ENCODE measurements at places on chromosomes 1 and 21.

DNA sequence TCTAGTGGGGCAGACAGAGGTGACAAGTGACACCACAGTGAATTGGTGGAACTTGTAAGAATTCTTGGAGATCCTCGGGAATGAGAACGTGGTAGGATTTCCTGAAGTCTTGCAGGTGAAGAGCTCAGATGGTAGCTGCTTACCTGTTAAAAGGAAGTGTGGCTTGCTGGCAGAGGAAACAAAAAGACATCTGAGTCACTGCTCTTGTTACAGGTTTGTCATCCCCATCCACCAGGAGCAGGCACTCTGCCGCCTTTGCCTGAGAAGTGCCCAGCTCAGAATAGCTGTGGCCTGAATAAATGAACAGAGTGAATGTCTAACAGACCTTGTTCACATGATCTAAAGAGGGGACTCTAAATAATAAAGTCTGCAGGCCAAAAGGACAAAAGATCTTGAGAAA, 12.3 kb upstream of the ZSCAN20 start:
- H3K36me3 ChIP-seq, result no peaks in the 10 kb centered on the region
- no peak for DNase-seq
- H3K4me3 ChIP-seq, result no peak overlapping the region
- H3K4me1 ChIP-seq, result no peaks in the 10 kb centered on the region
- H3K27ac ChIP-seq, result no peak overlapping the region

- no peak overlapping the region for H3K27ac ChIP-seq
- H3K4me3 ChIP-seq, result no peak overlapping the region
- peaks cover 93% of the 10 kb centered on the region for H3K36me3 ChIP-seq
- no peaks in the 10 kb centered on the region for H3K4me1 ChIP-seq
- H3K27me3 ChIP-seq, result no peaks in the 10 kb centered on the region
Measured at GRCh38 chr1:28208818-28209441, 23.9 kb downstream of the DNAJC8 start.

GRCh38 chr1:3351449-3352298, 102.8 kb upstream of the ARHGEF16 start:
- H3K4me3 ChIP-seq, result no peak overlapping the region
- no peak for DNase-seq
- peak overlapping the region; percentile 30 for H3K27ac ChIP-seq
- H3K27me3 ChIP-seq, result no peaks in the 10 kb centered on the region

GRCh38 chr1:230120921-230121381, 53.9 kb downstream of the GALNT2 start:
- DNase-seq, result no peak
- no peaks in the 10 kb centered on the region for H3K36me3 ChIP-seq
- H3K4me1 ChIP-seq, result peaks cover 3% of the 10 kb centered on the region
- H3K27ac ChIP-seq, result no peak overlapping the region

DNA sequence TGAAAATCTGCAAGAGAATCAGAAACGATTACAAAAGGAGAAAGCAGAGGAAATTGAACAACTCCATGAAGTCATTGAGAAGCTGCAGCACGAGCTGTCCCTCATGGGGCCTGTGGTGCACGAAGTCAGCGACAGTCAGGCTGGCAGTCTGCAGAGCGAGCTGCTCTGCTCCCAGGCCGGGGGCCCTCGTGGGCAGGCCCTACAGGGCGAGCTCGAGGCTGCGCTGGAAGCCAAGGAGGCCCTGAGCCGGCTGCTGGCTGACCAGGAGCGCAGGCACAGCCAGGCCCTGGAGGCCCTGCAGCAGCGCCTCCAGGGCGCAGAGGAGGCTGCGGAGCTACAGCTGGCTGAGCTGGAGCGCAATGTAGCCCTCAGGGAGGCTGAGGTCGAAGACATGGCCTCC, 47.5 kb upstream of the DIP2A start:
- H3K27me3 ChIP-seq, result no peaks in the 10 kb centered on the region
- peaks cover 24% of the 10 kb centered on the region for H3K36me3 ChIP-seq
- no peaks in the 10 kb centered on the region for H3K4me1 ChIP-seq
- H3K27ac ChIP-seq, result no peak overlapping the region

- DNase-seq, result no peak
- H3K36me3 ChIP-seq, result no peaks in the 10 kb centered on the region
- no peaks in the 10 kb centered on the region for H3K4me1 ChIP-seq
- no peak overlapping the region for H3K4me3 ChIP-seq
Measured at GRCh38 chr21:18117176-18117575, 127.5 kb upstream of the CHODL start.

- no peaks in the 10 kb centered on the region for H3K36me3 ChIP-seq
- no peak for DNase-seq
- H3K4me3 ChIP-seq, result no peak overlapping the region
- H3K27me3 ChIP-seq, result no peaks in the 10 kb centered on the region
- peaks cover 7% of the 10 kb centered on the region for H3K4me1 ChIP-seq
Measured at GRCh38 chr1:192700834-192701271, 64.9 kb downstream of the RGS13 start.

- H3K4me3 ChIP-seq, result no peak overlapping the region
- no peaks in the 10 kb centered on the region for H3K27me3 ChIP-seq
- H3K4me1 ChIP-seq, result no peaks in the 10 kb centered on the region
Measured at GRCh38 chr1:152020849-152021248, 16.0 kb downstream of the S100A11 start.

- no peak for DNase-seq
- H3K4me3 ChIP-seq, result no peak overlapping the region
- H3K4me1 ChIP-seq, result no peaks in the 10 kb centered on the region
- no peaks in the 10 kb centered on the region for H3K27me3 ChIP-seq
- no peaks in the 10 kb centered on the region for H3K36me3 ChIP-seq
Measured at GRCh38 chr1:59453297-59453968, 156.5 kb downstream of the FGGY start.

GRCh38 chr21:17602874-17603273, 9.8 kb downstream of the BTG3 start:
- no peaks in the 10 kb centered on the region for H3K4me1 ChIP-seq
- no peak overlapping the region for H3K27ac ChIP-seq
- no peak overlapping the region for H3K4me3 ChIP-seq
- H3K36me3 ChIP-seq, result peaks cover 80% of the 10 kb centered on the region
- DNase-seq, result no peak
- no peaks in the 10 kb centered on the region for H3K27me3 ChIP-seq

- peaks cover 53% of the 10 kb centered on the region for H3K4me1 ChIP-seq
- H3K36me3 ChIP-seq, result peaks cover 13% of the 10 kb centered on the region
- no peak for DNase-seq
- H3K27me3 ChIP-seq, result no peaks in the 10 kb centered on the region
Measured at GRCh38 chr1:66352792-66353191, 181.2 kb upstream of the SGIP1 start.

DNA sequence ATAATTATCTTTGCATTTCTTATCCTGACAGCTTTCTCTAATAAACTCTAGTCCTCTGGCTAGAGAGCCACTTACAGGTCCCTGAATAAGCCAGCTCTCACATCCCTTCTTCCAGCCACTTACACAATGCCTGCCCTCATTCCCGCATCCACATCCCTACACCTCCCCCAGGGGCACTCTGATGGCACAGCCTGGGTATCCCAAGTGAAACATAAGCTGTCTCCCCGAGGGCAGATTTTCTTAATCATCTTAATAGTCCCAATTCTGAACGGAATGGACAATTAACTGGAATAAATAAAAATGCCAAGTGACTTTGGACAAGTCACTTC, 4.9 kb downstream of the RHOC start:
- no peak for DNase-seq
- H3K27me3 ChIP-seq, result no peaks in the 10 kb centered on the region
- H3K27ac ChIP-seq, result peak overlapping the region; percentile 76
- peaks cover 38% of the 10 kb centered on the region for H3K36me3 ChIP-seq

DNA sequence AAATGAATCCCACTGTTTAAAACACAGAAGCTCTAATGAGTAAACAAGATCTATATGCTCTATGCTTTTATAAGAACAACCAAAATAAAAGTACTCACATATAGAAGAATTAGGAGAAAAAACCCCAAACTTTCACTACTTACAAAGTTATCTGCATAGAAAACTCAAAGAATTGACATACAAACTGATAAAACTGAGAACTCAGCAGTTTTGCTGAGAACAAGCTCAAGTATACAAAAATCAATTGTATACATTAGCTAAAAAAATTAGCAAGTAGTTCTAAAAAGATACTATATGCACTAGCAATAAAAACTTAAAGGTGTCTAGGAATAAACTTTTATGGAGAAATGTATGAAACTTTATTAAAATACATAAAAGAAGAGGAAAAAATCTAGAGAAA, 186.2 kb upstream of the KAZN start:
- H3K27me3 ChIP-seq, result no peaks in the 10 kb centered on the region
- H3K4me3 ChIP-seq, result no peak overlapping the region
- H3K36me3 ChIP-seq, result no peaks in the 10 kb centered on the region
- no peak overlapping the region for H3K27ac ChIP-seq

GRCh38 chr1:201515895-201516294, 9.0 kb upstream of the CSRP1 start:
- no peaks in the 10 kb centered on the region for H3K36me3 ChIP-seq
- H3K4me3 ChIP-seq, result no peak overlapping the region
- H3K4me1 ChIP-seq, result peaks cover 22% of the 10 kb centered on the region
- no peak overlapping the region for H3K27ac ChIP-seq
- no peak for DNase-seq
- no peaks in the 10 kb centered on the region for H3K27me3 ChIP-seq

- peaks cover 11% of the 10 kb centered on the region for H3K36me3 ChIP-seq
- H3K27ac ChIP-seq, result no peak overlapping the region
- H3K4me1 ChIP-seq, result peaks cover 27% of the 10 kb centered on the region
- H3K4me3 ChIP-seq, result no peak overlapping the region
Measured at GRCh38 chr1:85587841-85588240, 7.3 kb downstream of the CCN1 start.

DNA sequence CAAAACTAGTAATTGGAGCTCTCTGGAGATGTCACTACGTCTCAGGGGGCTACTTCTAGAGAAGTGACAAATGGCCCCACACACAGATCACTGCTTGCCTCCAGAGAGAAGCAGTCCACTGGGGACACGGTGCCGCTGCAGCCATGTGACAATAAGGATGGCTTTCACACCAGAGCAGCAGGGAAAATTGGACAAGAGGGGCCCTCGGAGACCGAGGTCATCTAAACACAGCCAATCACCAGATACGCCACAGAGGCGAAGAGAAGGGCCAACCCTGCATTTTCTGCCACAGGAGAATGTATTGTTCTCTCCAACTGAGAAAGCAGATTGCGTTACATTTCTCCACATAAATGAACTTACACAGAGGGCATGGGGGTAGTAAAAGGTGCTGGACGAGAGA, 51.2 kb upstream of the TIAM1 start:
- no peak overlapping the region for H3K27ac ChIP-seq
- no peaks in the 10 kb centered on the region for H3K36me3 ChIP-seq
- H3K4me3 ChIP-seq, result no peak overlapping the region

DNA sequence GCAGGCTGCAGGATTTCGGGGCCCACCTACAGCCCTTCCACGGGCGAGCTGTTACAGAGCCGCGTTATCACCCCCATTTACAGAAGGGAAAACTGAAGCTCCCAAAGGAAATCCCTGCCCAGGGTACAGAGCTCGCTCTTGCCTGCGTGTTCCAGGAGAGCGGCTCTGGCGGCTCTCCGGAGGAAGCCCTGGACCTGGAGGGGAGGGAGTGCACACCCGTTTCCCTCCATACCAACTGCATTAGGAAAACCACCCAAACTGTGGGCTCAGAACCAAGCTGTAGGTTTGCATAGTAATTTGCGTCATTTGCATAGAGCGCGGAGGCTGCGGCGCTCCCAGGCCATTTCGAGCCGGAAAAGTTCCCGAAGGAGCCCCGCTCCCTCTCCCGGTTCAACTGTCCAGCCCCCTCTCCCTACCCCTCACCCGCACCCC, 24.7 kb upstream of the ADGRB2 start:
- H3K27ac ChIP-seq, result peak overlapping the region; percentile 90
- H3K27me3 ChIP-seq, result no peaks in the 10 kb centered on the region
- peaks cover 3% of the 10 kb centered on the region for H3K4me1 ChIP-seq
- peak overlapping the region; percentile 70 for H3K4me3 ChIP-seq
- no peak for DNase-seq

- no peak overlapping the region for H3K27ac ChIP-seq
- DNase-seq, result peak; percentile 70
- H3K4me3 ChIP-seq, result peak overlapping the region; percentile 66
- H3K27me3 ChIP-seq, result peaks cover 25% of the 10 kb centered on the region
Measured at GRCh38 chr1:65148548-65149350, 746 bp downstream of the AK4 start.

- H3K36me3 ChIP-seq, result no peaks in the 10 kb centered on the region
- no peak overlapping the region for H3K27ac ChIP-seq
Measured at GRCh38 chr1:199202331-199202730, 563.5 kb downstream of the PTPRC start.

- H3K27ac ChIP-seq, result no peak overlapping the region
- no peaks in the 10 kb centered on the region for H3K27me3 ChIP-seq
- no peaks in the 10 kb centered on the region for H3K4me1 ChIP-seq
- no peak overlapping the region for H3K4me3 ChIP-seq
Measured at GRCh38 chr1:213399695-213400094, 348.7 kb downstream of the RPS6KC1 start.

DNA sequence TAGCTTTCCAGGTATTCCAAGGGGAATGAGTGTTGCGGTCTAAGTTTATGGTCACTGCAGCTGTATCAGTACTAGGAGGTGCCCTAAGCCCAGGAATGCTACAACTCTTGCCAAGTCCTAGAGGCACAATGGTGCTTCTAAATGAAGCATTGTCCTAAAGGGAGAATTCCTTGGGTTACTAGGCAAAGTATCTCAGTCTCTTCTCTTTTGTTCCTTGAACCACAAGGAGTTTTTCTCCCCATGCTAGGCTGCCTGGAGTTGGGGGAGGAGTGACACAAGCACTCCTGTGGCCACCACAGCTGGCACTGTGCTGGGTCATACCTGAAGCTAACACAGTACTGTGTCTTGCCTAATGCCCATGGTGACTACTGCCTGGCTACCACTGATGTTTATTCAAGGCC, 50.7 kb downstream of the KMO start:
- H3K4me3 ChIP-seq, result no peak overlapping the region
- no peaks in the 10 kb centered on the region for H3K36me3 ChIP-seq
- no peak overlapping the region for H3K27ac ChIP-seq
- no peaks in the 10 kb centered on the region for H3K27me3 ChIP-seq
- no peaks in the 10 kb centered on the region for H3K4me1 ChIP-seq

GRCh38 chr1:247552231-247552630, 3.3 kb downstream of the GCSAML start:
- no peaks in the 10 kb centered on the region for H3K4me1 ChIP-seq
- no peak for DNase-seq
- no peaks in the 10 kb centered on the region for H3K27me3 ChIP-seq

DNA sequence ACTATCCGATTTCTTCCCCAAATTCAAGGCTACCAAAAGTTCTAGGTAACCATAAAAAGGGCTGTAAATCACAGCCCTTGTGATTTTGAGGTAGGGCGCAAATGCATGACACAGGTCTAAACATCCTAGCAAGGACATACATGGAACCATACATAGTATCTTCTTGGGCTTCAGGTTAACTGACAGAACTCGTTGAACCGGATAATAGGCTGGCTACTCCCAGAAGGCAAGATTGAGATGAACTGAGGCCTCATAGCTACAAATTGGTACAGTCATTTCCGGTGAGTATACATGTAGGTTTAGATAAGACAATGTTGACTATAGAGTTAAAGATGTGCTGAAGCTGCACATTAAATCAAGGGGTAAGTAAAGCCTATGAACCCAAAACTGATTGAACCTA, 27.3 kb upstream of the TP53BP2 start:
- H3K4me1 ChIP-seq, result no peaks in the 10 kb centered on the region
- no peaks in the 10 kb centered on the region for H3K27me3 ChIP-seq
- H3K27ac ChIP-seq, result no peak overlapping the region

GRCh38 chr1:114902343-114902742, 47.7 kb downstream of the SYCP1 start:
- no peak overlapping the region for H3K27ac ChIP-seq
- H3K27me3 ChIP-seq, result peaks cover 5% of the 10 kb centered on the region

- peaks cover 31% of the 10 kb centered on the region for H3K4me1 ChIP-seq
- peak overlapping the region; percentile 84 for H3K4me3 ChIP-seq
- H3K27ac ChIP-seq, result peak overlapping the region; percentile 99
- H3K27me3 ChIP-seq, result no peaks in the 10 kb centered on the region
- H3K36me3 ChIP-seq, result no peaks in the 10 kb centered on the region
Measured at GRCh38 chr1:93346421-93346993, 800 bp downstream of the DR1 start.

GRCh38 chr1:230821346-230821745, 47.0 kb downstream of the C1orf198 start:
- H3K36me3 ChIP-seq, result no peaks in the 10 kb centered on the region
- no peak for DNase-seq
- peaks cover 21% of the 10 kb centered on the region for H3K4me1 ChIP-seq
